Mesangial cell (primary cell): ENCODE measurements at places on chromosomes 7 and 10. TPM values are rescaled to one million over a fixed set of nuclear protein-coding genes. Genes with fewer than 3 reads are reported as not detected.

The HOGA1 gene
- 3.1 and 18.4 TPM in 2 replicates for total RNA-seq

The OPALIN gene
- total RNA-seq, result not detected in 2 replicates

The RNF32 gene
- total RNA-seq, result 0.13 and 0.65 TPM in 2 replicates

The PNLIP gene
- total RNA-seq, result not detected in 2 replicates

The HTR5A gene
- total RNA-seq, result not detected in 2 replicates

The SPACDR gene
- total RNA-seq, result 0.89 TPM in 1 of 2 replicates, not detected in the other

The TFEC gene
- not detected in 2 replicates for total RNA-seq
